ENCODE measurements at places on chromosomes 6 and 20.

DNA sequence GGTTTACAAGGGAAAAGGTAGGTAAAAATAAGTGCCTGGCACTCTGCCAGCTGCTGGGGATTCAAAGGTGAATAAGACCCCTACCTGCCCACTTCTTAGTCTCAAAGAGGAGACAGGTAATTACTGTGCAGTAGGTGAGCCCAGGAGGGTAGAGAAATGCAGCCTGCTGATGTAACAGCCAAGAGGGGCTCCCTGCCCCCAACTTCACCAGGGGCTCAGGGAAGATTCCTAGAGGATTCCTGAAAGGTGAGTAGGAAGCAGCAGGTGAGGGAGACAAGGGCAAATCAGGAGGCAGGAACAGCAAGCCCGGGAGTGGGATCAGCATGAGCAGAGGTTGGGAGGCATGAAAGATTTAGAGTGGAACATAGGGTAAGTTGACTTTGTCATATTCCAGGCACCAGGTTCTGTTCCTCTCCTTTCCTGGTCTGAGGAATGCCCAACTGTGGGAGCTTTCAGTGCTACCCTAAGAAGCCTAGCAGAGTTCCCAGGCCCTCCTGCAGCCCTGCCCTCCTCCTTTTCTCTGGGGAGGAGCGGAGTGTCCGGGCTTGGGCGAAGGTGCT is 258.1 kb downstream of the LRFN2 start:
- DNase-seq = no peak

DNA sequence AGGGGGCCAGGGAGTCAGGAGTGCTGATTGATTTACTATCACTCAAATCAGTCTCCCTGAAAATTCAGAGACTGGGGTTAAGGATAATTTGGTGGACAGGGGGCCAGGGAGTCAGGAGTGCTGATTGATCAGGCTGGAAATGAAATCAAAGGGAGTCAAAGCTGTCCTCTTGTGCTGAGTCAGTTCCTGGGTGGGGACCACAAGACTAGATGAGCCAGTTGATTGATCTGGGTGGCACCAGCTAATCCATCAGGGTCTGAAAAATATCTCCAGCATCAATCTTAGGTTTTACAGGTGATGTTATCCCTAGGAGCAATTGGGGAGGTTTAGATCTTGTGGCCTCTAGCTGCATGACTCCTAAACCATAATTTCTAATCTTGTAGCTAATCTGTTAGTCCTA is 6.1 kb upstream of the AFG1L start:
- no peak for DNase-seq

GRCh38 chr6:116108836-116109235 is 8.2 kb downstream of the NT5DC1 start:
- DNase-seq = no peak

DNA sequence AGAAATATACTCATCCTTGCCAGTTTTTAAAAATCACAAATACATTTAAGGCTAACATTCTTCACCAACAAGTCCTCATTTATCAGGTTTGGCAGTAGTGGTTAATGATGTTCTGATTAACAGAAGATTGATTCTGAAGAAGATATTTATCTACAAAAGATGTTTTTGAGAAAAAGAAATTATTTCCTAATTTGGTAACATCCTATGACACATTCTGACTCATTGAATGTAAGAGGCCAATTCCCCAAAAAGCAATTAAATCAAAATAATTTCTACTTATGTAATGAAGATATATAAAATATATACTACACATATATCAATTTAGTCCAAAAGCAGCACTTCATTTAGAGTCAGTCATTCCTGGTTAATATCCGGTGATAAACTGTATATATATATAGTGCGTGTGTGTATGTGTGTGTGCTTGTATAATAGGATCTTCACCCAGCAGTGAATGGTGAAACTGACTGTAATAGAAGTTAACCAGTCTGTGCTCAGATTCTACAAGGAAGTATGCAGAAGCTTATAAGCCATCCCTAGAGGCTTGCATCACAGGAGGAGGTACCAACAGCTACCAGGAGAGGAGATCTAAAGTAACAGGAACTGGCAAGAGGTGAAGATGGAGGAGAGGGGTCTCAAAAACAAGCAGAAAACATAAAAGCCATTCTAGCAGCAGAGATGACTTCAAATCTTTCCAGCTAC is 82.9 kb upstream of the MARCKS start:
- no peak for DNase-seq

DNA sequence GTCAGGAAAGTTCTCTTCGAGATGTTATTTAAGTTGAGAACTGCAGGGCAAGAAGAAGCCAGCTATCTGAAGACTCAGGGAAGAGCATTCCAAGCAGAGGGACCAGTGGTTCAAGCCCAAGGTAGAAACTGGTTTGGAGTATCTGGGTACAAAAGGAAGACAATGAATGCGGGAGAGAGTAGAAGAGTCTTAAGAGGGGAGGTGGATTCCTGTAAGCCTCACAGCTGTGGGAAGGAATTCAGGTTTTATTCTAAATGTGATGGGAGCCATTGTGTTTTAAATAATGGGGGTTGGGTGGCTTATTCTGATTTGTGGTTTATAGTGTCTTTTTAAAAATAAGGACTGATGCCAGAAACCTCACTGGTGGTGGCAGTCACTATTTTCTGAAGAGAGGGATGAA is 37.6 kb upstream of the TENT5A start:
- no peak for DNase-seq
